ENCODE measurements at places on chromosomes 13 and 19.

GRCh38 chr13:29336356-29336755 lies 259.1 kb downstream of the SLC7A1 start:
- DNase-seq: no peak

DNA sequence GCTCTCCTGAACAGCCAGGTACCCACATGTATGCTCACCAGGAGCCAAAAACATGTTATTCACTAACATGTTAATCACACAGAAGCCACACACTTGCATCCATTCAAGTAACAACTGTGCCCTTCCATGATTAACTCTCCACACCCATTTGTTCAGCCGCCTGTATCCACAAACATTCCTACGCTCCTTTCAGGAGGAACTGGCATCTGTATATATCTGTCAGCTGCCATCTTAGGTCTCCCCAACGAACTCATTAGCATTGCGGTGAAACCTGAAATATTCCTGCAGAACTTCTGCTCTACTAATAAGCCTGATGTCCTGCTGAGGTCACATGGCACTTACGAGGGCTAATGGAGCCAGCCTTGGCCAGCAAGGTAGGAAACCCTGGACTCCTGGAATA lies 33.0 kb downstream of the OLFM2 start:
- DNase-seq: no peak

DNA sequence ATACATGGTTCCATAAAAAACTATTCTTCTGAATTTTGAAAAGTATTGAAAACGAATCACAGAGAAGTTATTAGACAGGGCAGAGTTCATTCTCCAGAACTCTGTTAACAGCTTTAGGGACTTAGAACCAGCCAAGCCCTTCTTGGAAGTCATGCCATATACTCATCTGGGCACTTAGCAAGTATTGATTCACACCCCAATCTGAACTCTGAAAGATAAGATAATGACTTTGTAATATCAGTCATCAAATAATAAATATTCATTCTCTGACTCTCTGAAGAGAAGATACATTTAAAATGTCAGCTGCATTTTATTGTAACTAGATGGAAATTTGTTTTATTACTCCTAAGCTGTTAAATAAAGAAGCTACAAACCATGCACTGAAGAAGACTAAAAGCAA lies 43.8 kb upstream of the ITM2B start:
- DNase-seq: no peak

DNA sequence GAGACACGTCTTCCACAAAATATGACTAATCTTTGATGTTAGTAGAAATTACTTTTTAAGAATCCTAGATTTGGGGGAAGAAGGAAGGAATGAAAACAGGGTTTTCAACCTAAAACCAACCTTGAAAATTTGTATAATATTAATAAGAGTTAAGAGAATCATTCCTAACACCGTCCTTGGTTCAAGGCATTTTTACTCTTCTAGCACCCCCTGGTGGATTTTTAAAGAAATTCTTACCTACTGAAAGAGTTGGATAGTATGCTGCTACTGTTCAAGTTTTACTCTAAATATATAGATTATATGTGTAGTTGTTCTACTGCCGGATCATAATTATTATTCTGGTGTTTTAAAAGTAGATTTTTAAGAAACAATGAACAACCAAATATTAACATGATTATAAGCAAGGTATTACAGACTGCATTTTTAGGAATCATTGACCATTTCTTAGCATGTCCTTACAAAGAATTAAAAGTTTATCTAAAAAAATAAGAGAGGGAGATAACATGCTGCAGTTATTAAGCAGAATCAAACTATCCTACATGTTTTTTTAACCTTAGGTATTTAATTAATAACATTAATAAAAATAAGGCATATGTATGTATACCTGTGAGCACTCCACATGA lies 7.4 kb upstream of the SLITRK6 start:
- peak; percentile 21 for DNase-seq

- no peak for DNase-seq
Measured at GRCh38 chr19:39754971-39755370, 17.1 kb upstream of the CLC start.

DNA sequence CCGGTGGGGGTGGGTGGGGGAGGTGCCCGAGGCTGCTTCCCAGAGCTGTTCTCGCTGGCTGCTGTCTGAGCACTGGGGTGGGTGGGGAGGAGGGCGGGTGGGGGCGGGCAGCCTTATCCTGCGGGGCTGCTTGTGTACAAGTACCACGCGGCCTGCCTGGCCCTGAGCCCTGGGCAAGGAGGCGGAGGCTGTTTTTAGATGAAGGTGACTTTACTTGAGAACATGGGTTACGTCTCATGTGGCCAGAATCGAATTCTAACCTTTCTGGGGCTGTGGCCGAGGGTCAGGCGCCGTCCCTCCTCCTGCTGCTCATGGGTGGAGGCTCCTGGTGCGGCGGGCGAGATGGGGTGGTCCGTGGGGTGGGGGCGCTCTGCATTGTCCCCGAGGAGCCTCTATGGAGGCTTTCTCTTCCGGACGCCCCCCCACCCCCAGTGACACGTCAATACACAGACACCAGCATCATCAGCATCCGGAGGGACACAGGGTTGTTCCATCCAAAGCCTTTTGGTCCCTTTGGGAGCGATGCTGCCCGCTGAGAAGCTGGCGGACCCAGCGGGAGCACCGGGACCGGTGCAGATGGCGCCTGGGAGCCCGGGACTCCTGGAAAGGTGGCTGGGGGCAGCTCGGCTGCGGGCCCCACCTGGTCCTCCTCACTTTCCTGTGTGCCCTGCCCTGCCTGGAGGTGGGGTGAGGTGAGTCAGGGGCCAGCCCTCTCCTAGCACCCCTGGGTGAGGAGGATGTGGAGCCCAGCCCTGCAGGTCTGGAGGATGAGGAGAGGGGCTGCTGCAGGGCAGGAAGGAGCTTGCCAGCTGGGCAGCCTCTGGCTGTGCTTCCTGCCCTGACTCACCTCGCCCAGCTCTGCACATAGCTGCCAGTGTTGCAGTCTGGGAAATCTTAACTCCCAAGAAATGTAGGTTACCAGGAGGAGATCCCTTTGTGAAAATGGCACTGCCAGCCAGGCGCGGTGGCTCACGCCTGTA lies 3.4 kb downstream of the BSG start:
- no peak for DNase-seq

DNA sequence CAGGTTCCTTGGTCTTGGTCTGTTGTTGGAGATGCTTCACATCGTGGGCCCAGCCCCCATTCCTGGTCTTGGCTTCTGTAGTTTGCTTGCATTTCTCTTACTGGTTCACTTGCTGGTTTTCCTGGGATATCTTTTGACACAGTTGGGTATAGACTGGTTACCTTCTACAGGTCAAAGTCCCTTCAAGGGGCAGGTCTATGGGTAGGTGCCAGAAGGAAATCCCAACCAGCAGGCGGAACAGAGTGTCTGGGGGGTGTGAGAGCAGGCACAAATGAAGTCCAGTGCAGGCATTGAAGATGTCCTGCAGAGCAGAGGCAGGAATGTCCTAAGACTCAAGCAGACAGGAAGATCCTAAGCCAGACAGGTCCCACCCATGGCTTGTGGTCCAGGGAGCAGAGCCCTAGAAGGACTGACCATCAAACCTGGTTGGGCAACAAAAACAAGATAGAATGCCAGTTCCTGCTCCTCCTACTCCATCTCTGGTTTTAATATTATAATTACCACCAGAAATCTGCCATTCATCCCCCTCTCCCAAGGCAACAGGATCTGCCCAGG lies 17.7 kb upstream of the WASF3 start:
- no peak for DNase-seq

GRCh38 chr19:14116918-14117578 lies 514 bp downstream of the PRKACA start:
- no peak for DNase-seq

- no peak for DNase-seq
Measured at GRCh38 chr13:45630791-45631190, 15.3 kb upstream of the ERICH6B start.

DNA sequence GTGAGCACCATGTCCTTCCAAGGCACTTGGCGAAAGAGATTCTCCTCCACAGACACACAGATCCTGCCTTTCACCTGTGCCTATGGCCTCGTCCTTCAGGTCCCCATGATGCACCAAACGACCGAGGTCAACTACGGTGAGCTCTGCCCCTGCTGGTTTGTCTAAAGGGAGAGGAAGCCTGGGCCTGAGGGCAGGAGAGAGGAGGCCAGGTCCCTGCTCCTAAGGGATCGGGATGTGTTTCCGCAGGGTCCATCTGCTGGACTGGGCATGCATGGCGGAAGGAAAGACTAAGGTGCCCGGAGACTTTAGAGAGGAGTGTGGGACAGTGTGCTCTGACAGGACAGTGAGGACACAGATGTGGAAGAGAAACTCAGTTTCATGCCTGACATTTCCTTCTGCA lies 7.6 kb downstream of the SERPINE3 start:
- no peak for DNase-seq

DNA sequence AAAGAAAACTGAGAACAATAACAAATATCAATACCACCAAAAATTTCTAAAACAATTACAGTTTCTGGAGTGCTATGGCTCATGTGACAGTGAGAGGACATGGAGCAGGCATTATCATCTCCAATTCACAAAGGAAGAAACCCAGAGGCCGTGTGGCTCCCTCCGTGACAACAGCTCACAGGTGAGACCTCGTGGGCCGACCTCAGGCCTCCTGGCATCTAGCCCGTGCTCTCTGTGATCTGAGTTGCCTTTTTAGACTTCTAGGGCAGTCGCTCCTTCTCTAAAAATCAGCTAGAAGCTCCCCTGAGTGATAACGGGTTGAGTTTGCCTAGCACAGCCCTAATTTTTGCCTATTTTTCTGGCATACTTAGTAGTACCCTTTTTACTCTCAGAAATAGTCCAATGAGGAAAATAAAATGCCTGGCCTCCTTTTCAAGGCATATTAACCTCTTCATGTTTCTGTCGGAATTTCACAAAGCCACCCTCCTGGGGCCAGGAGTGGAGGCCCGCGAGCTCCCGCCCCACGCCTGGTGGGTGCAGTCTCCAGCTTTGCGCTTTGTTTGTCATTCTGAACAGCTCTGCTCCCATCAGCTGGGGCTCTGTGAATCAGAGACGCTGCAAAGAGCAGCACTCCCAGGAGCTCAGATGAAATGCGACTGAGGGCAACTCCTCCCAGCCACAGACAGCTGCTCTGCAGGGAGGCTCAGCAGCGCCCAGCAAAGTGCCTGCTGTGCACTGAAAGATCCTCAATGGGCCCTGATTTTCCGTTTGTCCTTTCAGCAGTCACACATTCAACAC lies 292.5 kb downstream of the UQCRFS1 start:
- DNase-seq: no peak

DNA sequence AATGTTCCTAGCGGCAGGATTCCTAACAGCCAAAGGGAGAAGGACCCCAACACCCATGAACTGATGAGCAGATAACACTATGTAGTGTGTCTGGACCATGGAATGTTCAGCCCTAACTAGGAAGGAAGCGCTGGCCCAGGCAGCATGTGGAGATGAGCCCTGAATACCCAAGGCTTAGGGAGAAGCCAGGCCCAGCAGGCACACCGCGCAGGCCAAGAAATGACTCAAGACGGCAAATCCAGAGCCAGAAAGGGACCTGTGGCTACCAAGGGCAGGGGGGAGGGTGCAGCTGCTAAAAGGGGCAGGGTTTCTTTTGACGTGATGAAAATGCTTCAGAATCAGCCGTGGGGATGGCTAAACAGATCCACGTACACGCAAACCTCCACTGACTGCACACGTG lies 20.7 kb upstream of the TINCR start:
- no peak for DNase-seq

- no peak for DNase-seq
Measured at GRCh38 chr19:34327851-34328250, 37.1 kb upstream of the GPI start.

GRCh38 chr13:113157206-113157928 lies 1.1 kb upstream of the PROZ start:
- no peak for DNase-seq

DNA sequence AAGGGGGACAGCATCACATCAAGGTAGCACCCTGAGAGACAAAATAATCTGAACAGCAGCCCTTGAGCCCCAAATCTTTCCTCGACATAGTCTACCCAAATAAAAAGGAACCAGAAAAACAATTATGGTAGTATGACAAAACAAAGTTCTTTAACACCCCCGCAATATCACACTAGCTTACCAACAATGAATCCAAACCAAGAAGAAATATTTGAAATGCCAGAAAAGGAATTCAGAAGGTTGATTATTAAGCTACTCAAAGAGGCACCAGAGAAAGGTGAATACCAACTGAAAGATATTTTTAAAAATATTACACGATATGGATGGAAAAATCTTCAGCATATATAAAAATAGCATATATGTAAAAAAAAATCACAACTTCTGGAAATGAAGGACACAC lies 252.9 kb upstream of the SLITRK6 start:
- no peak for DNase-seq

GRCh38 chr13:114256547-114256946 lies 21.9 kb downstream of the CDC16 start:
- DNase-seq: no peak

- DNase-seq: peak; percentile 30
Measured at GRCh38 chr19:46697204-46697960, 19.5 kb downstream of the PRKD2 start.

Data from stromal cell of bone marrow (primary cell).